Stimulated activated naive B cell treated with anti-CD40 and anti-IgM and Interleukin-4, amounts not matched to agents 10 μg/mL and 1 μg/mL and 100 μg/mL, for 72 hours (primary cell): ENCODE measurements at places on chromosomes 6 and 20.

GRCh38 chr20:11098888-11099287 is 425.1 kb upstream of the JAG1 start:
- no peak for DNase-seq

- DNase-seq = no peak
Observed at GRCh38 chr6:16594849-16595248, 166.4 kb downstream of the ATXN1 start.

DNA sequence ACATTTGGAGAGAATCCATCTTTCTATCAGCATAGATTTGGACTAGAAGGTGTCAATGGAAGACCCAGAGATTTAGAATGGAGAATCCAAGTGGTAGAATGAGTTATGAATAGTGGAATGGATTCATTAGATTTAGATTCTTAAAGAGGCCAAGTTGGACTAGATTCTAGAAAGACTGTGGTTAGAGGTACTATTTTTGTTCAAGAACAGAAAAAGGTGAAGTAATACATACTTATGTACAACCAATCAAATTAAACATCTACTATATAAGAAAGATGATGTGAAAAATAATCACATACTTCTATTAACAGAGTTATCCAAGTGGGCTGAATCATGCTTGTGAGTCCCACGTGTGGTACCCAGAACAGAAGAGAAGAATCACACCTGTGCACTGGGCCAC is 33.8 kb upstream of the ADTRP start:
- DNase-seq = no peak

DNA sequence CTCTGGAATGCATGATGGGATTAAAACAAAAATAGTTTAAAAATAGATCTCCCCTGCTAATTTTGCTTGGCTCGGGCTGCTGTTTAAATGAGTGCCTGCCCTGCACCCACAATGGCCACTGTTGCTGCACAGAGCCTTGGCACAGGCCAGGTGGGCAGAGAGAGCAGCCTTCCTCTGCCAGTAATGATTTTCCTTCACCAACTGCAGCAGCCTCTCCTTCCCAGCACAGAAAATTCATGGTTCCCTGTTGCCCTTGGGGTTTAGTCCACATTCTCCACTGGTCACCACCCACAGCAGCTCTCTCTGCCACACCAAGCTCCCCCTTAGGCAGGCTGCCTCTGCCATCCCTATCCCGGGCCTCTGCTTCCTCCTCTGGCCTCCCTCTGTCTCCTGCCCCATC is 30.2 kb downstream of the TGM3 start:
- no peak for DNase-seq

DNA sequence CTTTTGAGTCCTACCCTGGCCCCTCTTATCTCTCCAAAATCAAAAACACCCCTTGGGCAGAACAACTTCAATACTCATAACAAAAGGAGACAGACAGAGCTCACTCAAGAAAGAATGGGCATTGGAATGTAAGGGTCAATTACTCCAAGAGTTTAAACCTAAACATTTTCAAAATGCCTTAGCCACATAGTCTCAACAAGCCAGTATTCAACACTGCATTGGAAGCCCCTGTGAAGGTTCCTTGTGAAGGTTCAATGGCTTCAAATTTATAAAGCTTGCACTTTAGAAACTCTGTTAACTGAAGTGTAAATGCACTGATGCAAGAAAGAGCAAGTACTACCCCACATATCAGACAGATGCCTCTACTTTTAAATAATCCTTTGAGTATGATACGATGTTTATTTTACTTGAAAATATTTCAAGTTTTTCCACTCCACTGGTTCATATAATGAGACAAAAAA is 139.1 kb upstream of the LAMP5 start:
- no peak for DNase-seq

DNA sequence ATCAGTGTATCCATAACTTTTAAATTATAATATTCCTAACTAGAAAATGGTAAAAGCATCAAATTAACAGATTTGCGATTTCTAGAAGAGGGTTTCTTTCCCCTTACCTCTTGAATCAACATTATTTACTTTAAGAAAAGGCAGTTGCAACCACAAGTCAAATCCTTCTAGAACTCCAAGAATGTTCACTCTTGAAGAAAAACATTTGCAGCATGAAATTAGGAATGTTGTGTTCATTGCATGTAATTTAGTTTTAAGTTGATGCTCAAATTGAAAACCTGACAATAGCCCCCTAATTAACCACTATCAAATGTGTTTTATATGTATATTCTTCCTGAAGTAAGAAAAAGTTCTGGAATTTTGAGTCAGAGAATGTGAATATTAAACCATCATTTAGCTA is 2.3 kb upstream of the REV3L start:
- no peak for DNase-seq

- DNase-seq = no peak
Observed at GRCh38 chr20:60627751-60628565, 624.1 kb upstream of the CDH4 start.

- no peak for DNase-seq
Observed at GRCh38 chr6:5365436-5366195, 104.3 kb downstream of the FARS2 start.

- DNase-seq = no peak
Observed at GRCh38 chr20:51384875-51385274, 157.6 kb downstream of the NFATC2 start.

GRCh38 chr6:100808638-100809275 is 72.4 kb downstream of the ASCC3 start:
- DNase-seq = no peak

DNA sequence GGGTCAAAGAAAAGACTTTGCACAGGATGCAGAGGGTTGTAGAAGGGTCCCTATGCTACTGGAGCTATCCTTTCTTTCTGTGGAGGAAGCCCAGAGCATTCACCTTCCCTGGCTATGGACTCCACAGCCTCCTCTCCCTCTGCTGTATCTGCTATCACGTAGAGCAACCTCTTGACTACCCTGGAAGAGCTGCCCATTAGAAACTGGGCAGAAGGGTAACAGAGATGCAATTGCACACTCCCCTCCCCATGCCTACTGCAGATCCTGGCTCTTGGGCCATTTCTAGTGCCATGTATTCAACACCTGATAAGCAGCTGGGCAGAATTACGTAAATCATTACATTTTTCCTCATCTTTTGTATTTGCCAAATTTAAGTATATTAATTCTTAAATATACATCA is 3.1 kb downstream of the KLHL31 start:
- no peak for DNase-seq

GRCh38 chr6:2042956-2043648 is 202.3 kb downstream of the GMDS start:
- no peak for DNase-seq

- DNase-seq = no peak
Observed at GRCh38 chr20:50645253-50646068, 45.9 kb downstream of the RIPOR3 start.

GRCh38 chr6:150527100-150527499 is 72.6 kb upstream of the PLEKHG1 start:
- DNase-seq = no peak

DNA sequence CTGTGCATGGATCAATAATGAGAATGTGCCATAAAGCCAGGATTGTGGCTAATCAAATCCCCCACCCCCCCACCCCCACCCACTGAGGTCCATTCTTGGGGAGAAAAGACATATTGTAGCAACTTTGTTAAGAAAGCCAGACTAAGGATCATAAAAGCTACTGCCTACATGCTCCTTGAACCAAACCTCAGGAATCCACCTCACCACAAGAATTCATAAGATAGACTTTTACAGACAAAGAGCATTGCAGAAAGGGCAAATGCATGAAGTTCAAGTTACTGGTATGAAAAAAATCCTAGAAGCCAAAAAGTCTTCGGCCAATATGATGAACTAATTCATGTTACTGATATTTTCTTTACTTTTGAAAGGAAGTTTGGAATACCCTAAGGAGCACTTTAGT is 187.9 kb upstream of the ARID1B start:
- no peak for DNase-seq

DNA sequence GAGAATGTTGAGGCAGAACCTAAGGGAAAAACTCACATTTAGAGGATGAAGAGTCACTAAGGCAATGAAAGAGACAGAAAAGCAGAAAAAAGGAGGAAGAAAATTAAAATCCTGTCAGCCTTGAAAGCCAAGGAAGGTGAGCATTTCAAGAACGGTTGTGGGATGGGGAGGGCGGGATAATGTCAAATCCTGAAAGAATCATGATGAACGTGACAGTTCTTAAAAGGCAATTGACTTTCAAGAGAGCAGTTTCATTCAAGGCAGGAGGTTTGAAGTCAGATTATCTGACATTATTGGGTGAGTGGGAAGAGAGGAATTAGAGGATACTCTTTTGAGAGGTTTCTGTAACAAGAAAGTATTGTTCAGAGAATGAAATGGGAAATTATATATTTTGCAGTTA is 284.5 kb downstream of the ADGRB3 start:
- no peak for DNase-seq

DNA sequence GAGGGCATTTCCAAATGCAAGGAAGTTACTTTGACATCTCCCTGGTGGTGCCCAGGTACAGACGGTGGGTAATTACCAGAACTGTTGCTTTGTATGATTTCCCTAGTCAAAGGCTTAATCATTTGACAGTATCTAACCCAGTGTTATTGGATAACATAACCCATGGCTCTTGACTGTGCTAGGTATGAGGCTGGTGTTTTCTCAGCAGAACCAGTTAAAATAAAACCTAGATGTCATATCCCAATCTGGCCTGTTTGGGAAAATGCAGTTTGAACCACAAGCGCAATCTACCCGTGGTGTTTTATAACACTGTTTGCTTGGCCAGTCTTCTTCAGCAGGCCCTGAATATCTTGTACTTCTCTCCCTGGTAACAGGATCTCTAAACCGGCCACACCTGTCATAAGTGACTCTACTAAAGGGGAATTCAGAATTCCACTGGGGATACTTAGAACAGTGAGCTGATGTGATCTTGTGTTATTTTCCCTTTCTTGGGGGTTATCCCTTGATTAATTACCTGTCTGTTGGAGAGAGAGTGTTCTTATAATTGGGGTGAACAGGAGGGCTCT is 32.8 kb downstream of the PPP1R14C start:
- no peak for DNase-seq
